Cardiac septum (tissue), 1 donor: ENCODE measurements at places on chromosomes 16 and 17. TPM values are rescaled to one million over a fixed set of nuclear protein-coding genes. Genes with fewer than 3 reads are reported as not detected.

The OR2C1 gene
- not detected for total RNA-seq

DNA sequence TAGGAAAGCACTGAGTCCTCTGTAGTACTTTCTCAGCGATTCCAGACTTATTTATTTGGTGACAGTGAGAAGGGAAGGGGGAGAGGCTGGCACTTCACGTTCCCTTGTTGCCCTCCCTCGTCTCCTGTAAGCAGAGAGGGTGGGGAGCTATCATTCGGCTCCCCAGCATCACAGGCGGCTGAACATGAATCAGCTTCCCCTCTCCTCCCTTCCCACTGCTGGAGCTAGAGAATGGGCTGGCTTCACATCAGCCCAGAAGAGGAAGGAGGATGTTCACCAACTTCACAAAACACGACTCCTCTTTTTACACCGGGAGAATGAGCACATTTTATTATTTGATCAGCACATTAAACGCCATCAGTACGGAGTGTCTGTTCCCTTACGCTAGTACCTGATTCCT is 6.7 kb upstream of the CMIP start:
- no peak for DNase-seq

The CSH1 gene
- total RNA-seq, result not detected

- no peak for DNase-seq
These were observed 155.6 kb downstream of the HS3ST2 start for GRCh38 chr16:22969567-22969966.

DNA sequence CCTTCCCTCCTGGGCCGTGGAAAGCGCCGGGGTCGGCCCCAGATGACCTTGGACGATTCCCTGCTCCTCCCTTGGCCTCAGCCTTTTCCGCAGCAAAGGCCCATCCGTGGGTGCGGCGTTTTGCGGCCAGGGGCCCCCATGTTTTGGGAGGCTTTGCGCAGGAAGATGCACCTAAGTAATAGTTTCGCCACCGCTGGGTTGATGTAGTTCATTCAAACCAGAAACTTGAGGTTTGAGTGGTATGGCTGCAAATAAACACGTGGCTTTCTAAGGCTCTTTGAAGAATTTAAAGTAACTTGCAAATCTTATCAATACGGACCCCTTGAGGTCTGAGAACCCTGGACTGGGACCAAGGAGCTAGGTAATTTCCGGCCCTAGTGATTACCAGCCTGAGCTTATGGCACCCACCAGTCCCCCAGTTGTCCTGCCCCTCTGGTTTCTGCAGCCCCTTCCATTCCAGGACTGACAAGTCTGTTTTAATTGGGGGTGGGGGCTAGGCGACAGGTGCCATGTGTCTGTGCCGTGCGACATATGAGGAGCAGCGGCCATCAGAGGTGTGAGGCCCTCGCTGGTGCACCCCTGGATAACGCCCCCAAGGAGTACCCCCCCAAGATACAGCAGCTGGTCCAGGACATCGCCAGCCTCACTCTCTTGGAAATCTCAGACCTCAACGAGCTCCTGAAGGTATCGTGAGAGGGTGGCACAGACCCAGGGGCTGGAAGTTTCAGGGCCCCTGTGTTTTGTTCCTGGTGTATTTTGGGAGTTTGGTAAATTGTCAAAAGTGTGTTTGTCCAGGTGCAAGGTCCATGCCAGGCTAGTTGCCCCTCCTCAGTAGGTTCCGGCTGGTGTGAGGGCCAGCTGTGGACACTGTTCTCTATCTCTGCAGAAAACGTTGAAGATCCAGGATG is 834 bp downstream of the MRPL12 start:
- DNase-seq, result no peak

GRCh38 chr16:47063011-47063724 is 80.6 kb downstream of the NETO2 start:
- DNase-seq, result peak; percentile 36

- DNase-seq, result no peak
These were observed 800 bp downstream of the ZNF747 start for GRCh38 chr16:30533748-30534367.

- DNase-seq, result no peak
These were observed 441.0 kb upstream of the SALL1 start for GRCh38 chr16:51592001-51592501.

DNA sequence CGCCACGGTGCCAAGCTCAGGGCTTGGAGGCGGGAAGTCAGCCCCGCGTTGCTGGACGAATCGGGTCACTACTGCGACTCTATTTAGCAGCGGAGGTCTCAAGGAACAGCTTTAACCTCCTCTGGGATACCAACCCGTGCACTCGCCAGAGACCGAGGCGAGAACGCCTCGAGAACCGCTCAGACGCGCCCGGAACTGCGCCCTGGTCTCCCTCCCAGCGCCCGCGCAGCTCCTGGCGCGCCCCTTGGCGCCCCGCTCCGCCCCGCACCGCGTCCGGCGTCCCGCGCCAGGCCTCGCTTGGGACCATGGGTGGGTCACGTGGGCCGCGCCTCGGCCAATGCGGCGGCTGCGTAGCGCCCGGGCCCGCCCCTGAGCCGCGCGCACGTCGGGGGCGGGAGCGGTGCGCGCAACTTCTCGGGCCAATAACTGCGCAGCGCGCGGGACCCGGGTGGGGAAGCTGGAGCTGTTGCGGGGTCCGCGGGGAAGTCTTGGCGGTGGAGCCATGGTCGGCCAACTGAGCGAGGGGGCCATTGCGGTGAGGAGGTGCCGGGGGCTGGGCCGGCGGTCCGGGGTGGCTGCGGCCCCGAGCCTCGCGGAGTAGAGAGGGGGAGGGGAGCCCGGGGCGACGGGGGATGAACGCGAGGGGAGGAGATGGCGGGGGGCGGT is at the start of the genes RPA1 and SMYD4:
Gene RPA1 (plus strand): TSS at position 414 of the 666 bp plus-strand sequence. CDS start 89 bp downstream, at position 503.
Gene SMYD4 (minus strand): TSS at position 311 of the 666 bp plus-strand sequence. CDS start 1,908 bp downstream, outside the sequence.
- DNase-seq, result peak; percentile 93

DNA sequence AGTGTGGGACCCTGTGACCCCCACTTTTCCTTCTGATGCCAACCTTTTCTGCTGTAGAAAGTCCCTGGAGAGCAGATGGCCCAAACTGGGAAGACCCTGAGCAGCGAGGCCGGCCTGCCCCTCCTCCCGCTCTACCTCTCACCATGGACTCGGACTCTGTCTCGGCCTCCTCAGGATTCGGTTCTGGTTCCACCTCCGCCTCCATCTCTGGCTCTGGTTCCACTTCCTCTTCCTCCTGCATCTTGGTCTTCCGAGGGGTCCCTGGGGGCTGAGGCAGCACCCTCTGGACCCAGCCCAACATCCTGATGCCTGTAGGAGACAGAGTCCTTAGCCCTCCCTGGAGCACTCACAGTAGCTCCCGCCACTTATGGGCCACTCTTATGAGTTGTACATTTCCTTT is 3.9 kb downstream of the CNGB1 start:
- DNase-seq, result no peak
